HCEC 1CT (cell line): ENCODE measurements at places on chromosomes 12 and 14.

DNA sequence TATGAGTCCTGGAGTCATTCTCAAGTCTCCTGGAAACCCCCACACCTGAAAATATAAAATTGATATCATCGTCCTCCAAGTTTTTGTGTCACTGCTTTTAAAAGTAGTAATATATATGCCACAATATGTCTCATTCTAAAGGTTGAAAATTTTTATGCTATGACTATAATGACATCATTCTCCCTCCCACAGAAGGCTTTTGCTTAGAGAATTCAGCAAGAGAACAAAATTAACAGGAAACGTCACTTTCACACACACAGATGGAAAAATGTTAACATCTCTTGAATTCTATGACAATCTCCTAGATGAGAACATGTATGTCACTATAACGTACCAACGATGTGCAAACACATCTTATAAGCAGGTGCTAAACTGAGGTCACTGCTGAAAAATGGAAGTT lies 498.3 kb downstream of the FOXG1 start:
- DNase-seq = no peak

GRCh38 chr14:78228702-78229327 lies 58.6 kb downstream of the NRXN3 start:
- DNase-seq = no peak

DNA sequence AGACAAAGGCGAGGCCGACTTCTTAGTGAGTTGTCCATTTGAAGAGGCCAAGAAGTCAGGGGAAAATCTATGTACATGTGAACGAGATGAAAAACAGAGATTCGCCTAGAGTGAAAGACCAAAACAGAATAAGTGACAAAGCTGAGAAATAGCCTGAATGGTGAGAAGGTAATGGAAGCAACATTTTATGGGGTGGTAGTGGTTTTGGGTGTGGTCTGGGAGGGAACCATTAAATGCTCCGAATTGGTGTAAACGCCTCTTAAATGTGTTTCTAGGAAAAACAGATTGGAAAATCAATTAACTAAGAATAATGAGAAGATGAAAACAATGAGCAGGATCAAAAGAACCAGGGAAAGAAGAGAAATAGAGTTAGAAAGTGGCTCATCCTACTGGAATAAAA lies 83.8 kb upstream of the MANSC4 start:
- DNase-seq = no peak

GRCh38 chr12:132178801-132179401 lies 34.6 kb downstream of the NOC4L start:
- DNase-seq = no peak

DNA sequence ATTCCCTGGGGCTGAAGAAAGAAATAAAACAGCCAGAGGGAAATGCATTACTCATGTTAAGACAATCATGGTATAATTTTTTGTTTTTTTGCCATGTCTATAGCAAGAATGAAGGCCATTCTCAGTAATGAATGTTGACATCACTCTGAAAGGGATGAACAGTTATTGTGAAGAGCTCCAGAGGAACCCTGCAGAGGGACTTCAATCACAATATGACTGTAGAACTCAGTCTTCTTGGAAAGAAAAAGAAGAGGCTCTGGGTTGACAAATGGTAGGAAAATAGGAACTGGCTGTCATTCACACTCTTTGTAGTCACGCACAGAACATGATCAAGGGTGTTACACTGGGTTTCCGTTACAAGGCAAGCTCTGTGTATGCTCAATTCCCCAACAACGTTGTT lies 73.8 kb upstream of the DACT1 start:
- no peak for DNase-seq

GRCh38 chr12:123384994-123385376 lies 1.1 kb downstream of the KMT5A start:
- peak; percentile 80 for DNase-seq
